ENCODE measurements at places on chromosomes 7 and 10.

DNA sequence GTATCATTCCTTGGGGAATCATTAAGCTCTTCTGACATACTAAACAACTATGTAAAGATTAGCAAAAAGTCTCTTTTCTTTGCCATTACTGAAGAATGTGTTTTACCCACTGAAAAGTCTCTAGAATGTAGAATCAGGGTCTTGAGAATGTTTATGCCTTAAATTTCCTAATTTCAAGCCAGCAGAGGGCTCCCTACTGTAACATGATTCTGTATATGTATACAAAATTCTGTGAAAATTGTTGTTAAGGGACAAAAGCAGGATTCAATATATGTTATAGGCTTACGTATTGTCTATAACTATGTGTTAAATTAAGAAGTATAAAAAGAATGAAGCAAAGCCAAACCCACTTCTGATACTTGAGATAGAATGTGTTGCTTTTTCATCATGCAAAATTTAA is 296.9 kb upstream of the DGKB start:
- DNase-seq: no peak

- DNase-seq: no peak
These were observed 112.2 kb downstream of the LARP4B start for GRCh38 chr10:819326-819725.

GRCh38 chr7:31419505-31420055 is 79.1 kb upstream of the NEUROD6 start:
- no peak for DNase-seq

- no peak for DNase-seq
These were observed 959 bp upstream of the FAM107B start for GRCh38 chr10:14775656-14776055.

DNA sequence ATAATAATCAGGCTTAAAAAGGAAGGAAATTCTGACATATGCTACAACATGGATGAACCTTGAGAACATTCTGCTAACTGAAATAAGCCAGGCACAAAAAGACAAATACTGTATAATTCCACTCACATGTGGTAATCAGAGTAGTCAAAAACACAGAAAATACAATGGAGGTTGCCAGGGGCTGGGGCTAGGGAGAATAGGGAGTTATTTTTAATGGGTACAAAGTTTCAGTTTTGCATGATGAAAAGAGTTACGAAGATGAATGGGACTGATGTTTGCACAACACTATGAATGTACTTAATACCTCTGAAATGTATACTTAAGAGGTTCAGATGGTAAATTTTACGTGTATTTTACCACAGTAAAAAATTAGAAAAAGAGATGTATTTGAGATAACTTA is 145.6 kb downstream of the DOCK4 start:
- DNase-seq: no peak

DNA sequence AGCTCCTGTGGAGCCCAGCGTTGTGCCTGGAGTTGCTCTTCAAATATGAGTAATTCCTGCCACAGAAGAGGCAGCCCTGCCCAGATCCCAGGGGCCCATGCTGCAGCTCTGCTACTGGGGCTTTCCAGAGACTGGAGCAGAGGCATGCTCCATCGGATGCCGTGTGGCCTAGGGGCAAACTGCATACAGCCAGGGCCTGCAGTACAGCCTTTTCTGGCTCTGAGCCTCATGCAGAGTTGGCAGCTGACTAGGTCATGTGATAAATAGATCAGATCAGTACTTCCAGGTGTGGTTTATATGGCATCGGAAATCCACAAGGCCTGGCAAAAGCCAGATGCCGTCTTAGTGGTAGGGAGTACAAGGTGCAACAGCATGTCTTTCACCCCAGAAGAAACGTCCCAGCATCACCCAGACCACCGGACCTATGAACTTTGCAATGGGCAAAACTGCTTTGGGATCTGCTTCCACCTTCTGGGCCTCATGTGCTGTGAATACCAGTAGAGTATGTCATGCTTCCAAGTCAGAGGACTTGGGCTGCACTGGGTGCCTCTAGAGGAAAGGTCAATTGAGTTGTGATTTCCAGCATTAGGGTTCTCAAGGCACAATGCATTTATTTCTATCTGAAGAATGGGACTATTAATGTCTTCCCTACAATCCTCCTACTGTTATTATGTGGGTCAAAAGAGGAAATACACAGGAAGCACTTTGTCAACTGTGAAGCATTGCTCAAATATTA is 250.7 kb upstream of the ZNF32 start:
- DNase-seq: no peak

GRCh38 chr7:99374111-99375064 is at the start of gene ARPC1B:
TSS of gene ARPC1B (plus strand) at chr7:99374730. CDS start at chr7:99385715, 10,985 bp downstream.
- peak; percentile 46 for DNase-seq

DNA sequence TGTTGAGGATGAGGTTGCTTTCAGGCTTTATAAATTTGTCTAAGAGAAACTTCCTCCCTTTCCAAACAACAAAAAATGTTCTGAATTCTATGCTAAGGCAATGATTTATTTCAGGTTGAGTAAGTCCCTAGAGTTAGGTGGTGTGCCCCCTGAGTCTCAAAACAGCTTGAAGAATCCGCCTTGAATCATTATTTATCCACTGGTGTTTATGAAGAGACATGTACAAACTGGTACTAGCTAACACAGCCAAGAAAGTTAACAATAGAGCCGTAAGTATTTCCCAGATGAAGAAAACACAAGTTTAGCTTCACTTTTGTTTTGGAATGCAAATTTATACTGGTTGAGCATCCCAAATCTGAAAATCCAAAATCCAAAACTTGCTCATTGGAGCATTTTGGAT is 66.2 kb upstream of the SRPK2 start:
- DNase-seq: no peak

- peak; percentile 23 for DNase-seq
These were observed 14.5 kb downstream of the VWDE start for GRCh38 chr7:12389089-12389700.

- DNase-seq: no peak
These were observed 186.1 kb upstream of the ZWINT start for GRCh38 chr10:56547163-56547562.
